ENCODE measurements at places on chromosomes 7 and 10. TPM values are rescaled to one million over a fixed set of nuclear protein-coding genes. Genes with fewer than 3 reads are reported as not detected.

DNA sequence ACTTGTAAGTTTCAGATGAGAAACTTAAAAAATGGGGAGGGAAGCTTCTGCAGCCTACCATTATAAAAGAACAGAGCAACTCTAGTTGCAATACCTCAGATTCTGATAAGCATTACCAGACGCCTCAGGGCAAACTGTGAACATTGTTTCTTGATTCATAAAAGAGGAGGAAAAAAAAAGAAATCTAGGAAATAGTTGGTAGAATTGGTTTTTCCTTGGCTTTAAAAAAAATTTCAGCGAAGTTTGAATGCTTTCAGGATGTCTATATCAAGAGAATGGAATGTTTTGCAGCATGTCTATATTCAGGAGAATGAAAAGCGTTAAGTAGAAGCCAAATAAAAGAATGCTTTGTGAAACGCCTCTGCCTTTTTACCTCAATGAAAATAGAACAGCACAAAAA, 17.5 kb upstream of the ANLN start:
- no peak for DNase-seq

DNA sequence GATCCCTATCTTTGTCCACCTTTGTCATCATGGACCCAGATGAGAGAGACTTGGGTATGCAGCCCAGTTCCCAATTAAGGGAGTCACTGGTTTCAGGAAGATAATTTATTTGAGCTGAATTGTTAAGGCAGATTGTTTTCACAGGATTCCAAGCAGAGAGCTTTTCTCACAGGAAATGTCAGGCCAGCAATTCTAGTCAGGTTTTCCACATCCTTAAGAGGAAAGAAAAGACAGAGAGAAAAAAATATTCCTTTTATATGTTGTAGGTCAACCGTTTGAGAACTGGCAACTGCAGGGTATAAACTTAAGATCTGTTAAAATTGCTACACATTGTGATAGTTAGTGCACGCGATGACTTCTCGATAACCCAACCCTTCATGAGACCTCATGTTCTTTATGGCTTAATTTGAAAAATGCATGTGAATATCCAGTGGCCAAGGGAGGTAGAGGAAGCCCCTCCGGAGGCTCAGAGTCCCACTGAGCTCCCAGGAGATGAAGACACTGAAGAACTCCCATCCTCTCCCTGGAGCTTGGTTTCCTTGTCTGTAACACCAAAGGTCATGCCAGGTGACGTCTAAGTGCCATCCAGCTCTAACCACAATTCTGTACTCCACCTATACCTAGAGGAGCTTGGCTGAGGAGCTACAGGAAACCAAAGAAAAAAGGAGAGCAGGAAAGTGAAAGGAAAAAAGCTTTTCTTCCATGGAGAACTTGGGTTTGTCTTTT, 45.6 kb downstream of the MINDY4 start:
- peak; percentile 23 for DNase-seq

ZPBP gene
- not detected for total RNA-seq

TMEM184A gene
- total RNA-seq: 0.27 TPM

GRCh38 chr10:84660450-84661159, 332.2 kb downstream of the CCSER2 start:
- DNase-seq: no peak

AS3MT gene
- total RNA-seq: 2.7 TPM

DNA sequence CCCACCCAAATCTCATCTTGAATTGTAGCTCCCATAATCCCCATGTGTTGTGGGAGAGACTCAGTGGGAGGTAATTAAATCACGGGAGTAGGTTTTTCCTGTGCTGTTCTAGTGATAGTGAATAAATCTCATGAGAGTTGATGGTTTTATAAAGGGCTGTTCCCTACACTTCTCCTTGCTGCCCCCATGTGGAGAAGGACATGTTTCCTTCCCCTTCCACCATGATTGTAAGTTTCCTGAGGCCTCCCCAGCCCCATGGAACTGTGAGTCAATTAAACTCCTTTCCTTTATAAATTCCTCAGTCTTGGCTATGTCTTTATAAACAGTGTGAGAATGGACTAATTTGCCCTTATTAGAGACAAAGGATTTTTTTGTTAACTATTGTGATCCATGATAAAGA, 48.5 kb upstream of the MKX start:
- no peak for DNase-seq

- DNase-seq: no peak
Measured at GRCh38 chr10:97121041-97121440, 64.7 kb downstream of the SLIT1 start.

DNA sequence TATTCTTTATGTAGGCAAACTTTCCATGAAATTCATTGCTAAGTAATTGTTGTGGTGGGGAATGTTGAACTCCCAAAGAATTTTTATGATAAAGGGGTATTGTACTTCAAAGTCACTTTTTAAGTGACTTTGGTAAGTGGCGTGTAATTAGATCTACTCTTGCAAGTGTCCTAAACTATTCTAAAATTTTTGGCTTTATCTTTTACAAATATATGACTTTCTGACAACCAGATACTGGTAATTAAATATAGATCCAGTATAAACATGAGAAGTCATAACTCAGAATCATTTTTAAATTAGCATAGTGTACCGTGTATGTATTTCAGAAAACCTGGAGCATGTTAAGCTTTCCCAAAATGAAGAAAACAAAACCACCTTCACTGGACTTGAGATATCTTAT, 84.7 kb upstream of the HGF start:
- DNase-seq: no peak

MMP21 gene
- not detected for total RNA-seq

GRCh38 chr7:17239683-17240521, 58.5 kb upstream of the AHR start:
- no peak for DNase-seq

DNA sequence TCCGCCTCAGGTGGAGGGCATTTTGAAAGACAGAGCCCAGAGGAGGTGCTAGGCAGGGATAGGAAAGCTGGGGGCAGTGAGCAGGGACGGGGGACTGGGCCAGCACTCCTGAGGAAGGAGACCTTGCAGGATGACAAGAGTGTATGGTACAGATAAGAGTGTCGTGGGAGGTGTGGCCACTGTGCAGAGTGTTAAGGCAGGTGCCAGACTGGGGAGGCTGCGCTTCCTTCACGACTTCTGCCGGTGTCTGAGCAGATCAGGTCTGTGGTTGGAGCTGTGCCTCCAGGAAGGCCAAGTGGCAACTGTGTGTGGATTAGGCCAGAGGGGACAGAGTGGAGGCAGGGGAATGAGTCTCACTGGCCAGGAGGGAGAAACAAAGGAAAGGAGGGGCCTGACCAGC, 161.7 kb downstream of the HIBADH start:
- DNase-seq: no peak

FANK1 gene
- 0.81 TPM for total RNA-seq

DNA sequence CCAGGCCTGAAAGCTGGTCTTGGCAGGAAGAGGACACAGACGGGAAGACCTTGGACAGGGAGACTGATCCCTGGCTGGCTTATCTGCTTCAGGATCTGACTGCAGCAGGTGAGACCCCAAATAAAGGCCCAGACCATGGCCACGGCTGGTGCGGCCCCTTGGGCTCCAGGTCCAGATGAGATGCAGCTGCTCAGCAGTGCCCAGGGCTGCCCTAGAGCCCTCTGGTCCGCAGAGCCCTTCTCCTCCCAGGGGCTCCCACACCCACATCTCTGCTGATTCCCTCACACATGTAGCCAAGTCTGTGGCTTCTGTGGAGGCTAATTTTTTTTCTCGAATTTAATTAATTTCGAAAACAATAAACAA, 46.3 kb downstream of the VIPR2 start:
- DNase-seq: no peak

NKX2-3 gene
- total RNA-seq: not detected

DNAJC30 gene
- 13.8 TPM for total RNA-seq

GRCh38 chr7:113774182-113774807, 144.5 kb downstream of the PPP1R3A start:
- DNase-seq: no peak

DNA sequence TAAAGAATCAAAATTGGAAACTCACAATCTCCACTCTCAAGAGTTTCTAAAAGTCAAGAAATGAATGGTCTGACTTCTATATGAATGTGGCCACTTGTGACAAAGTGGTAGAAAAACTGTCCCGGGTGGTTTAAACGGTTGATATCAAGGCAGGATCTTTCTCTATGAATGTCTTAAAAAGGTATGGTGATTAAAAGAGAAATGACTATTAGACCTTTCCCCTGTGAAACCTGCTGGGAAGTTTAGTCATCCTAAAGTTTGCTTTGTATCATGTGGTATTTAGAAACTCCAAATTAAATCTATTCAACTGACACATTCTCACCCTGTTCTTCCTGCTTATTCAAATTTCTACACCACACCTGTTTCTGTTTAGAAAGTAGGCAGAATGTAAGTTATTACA, 492.5 kb downstream of the XPNPEP1 start:
- no peak for DNase-seq

- no peak for DNase-seq
Measured at GRCh38 chr7:25026156-25026555, 46.2 kb upstream of the OSBPL3 start.

TMEM130 gene
- total RNA-seq: 1.5 TPM

DNA sequence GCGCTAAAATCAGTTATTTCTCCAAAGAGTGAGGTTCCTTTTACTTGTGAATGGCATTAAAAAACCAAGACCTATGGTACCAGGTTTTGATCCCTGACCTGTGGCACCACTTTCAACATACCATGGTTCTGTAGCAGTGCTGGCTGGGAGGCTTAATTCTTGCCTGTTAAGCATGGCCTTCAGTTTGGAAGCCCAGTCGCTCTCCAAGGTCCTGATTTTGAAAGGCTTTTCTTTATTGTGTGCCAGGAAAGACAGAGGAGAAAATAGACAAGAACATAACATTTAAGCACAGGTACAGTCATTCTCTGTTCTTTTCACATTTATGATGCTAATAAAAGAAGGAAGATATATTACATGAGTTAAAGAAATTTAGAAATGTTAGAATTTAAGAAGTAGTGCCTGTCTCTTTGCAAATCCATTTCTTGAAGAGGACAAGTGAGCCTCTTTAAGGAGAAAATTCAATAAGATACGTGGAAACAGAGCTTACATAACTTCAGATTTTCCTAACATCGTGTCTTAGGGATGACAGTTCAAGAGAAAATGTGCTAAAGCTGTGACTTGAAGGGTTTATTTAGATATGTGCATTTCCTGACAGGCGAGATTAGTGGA, 357.6 kb downstream of the DPP6 start:
- DNase-seq: no peak

SUGCT gene
- total RNA-seq: 11.9 TPM

ERVW-1 gene
- total RNA-seq: not detected

- DNase-seq: no peak
Measured at GRCh38 chr7:151705636-151706276, 171.2 kb downstream of the PRKAG2 start.

DNA sequence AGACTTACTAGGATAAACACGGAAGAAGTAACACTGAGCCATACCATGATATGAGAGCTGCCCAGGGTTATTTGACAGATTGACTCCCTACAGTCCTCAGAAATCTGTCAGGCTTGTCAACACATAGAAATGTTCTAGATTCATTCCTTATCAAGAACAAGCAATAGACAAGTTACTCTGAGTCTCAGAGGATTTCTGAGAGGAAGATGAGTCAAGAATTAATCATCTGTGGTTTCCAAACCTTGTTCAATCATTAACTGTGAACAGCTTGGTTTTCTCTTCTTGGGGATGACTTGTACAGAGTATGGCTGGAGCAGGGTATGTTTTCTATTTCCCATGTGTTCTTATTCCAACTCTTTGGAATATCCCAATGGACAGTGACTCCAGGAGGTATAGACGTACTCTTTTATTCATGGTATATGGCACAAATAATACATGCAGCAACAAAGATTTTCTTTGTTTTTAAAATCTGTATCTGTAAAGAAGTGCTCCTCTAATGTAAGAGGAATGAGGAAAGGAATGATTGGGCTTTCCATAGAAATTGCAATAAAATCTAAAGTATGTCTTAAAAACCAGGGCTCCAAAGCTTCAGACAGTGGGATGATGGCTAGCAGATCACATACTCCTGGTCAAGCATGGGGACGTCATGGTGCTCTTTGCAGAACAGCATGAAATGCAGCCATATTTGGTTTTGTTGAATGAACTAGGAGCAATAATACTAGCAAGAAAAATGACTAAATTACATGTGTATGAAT, 11.9 kb upstream of the SFR1 start:
- DNase-seq: no peak

GRCh38 chr7:103396471-103396870, 49.0 kb downstream of the PSMC2 start:
- DNase-seq: no peak

DNA sequence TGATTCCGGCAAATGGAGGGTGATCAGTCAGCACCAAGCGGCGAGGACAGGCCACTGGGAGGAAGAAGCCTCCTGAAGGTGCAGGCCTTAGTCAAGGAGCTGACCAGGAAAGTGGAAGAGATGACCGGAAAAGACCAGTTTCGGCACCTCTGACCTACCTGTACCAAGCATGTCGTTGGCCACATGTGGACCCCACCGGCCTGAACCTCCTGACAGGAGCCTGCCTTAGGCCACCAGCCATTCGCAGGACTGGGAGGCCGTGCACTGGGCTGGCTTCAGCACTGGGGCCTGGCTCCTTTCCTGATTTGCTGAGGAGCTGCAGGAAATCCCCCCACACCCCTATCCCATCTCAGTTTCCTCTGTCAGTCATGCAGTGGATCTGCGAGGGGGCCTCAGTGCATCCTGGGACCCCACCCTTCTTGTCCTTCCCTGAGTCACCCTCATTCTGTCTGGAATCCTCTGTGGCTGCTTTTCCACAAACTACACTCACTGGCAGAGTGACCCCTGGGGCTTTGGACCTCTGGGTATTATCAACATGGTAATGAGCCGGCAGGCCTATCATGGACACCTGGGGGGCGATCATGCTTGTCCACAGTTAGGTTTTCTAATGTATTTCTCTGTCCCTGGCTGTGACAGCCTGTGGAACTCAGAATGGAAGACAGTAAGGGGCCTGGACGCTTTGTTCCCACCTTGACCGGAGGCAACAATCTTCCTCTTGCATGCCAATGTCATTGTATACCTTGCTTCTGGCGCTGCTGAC, 33.0 kb downstream of the RAMP3 start:
- peak; percentile 69 for DNase-seq

- no peak for DNase-seq
Measured at GRCh38 chr7:90834771-90835170, 238.7 kb downstream of the CDK14 start.

DNA sequence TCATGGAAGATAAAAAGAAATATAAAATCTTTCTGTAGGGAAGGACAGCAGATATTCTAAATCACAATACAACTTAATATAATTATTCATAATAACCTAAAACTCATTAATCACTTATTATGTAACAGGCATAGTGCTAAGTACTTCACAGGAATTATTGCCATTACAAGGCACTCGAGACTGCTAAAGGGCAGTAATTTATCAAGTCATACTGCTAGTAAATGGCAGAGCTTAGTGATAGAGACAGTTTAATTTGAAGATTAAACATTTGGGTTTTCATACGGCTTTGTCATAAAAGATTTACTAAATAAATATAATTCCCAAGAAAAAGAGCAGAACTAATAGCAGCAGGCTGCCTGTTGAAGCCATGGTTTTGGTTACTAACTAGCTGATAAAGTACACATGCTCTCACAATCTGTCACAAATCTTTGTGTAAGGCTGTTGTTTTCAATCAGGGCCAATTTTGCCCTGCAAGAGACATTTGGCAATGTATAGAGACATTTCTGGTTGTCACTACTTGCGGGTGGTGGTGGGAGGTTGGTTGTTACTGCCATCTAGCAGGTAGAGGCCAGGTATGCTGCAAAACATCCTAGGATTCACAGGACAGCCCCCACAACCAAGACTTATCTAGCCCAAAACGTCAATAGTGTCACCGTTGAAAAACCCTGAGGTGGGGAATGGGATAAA, 233.3 kb upstream of the CACNA2D1 start:
- no peak for DNase-seq

SEMA3E gene
- total RNA-seq: 1.6 TPM

Data from osteocyte (in vitro differentiated cells).